ENCODE measurements at places on chromosomes 16 and 17.

DNA sequence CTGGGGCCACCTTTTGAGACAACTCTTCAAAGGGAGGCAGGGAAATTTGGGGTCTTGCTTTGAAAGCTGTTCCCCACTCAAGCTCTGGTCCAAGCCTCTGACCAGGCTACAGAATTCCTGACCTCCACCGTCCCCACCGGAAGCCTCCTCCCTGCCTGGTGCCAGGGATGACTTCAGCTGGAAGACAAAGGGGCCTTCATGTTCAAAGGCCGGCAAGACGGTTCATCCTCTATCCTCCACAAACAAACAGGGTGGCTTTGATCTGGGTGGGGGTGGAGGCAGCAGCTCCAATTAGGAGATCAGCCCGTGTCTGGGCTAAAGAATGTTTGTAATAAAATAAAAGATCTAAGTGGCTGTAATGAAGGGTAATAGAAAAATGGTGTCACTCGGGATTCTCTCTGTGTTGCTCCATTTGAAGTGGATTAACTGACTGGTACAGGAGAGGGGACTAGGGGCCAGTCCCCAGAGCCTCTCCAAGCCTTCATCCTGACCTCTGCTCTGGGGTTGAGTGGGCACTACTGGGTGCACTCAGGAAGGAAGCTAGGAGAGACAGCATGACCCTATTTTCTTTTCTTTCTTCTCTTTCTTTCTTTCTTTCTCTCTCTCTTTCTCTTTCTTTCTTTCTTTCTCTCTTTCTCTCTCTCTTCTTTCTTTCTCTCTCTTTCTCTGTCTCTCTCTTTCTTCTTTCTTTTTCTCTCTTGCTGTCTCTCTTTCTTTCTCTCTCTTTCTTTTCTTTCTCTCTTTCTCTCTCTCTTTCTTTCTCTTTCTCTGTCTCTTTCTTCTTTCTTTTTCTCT lies 27.5 kb upstream of the NKD1 start:
- DNase-seq, result no peak

- no peak for DNase-seq
Observed at GRCh38 chr16:57522960-57523359, 13.4 kb downstream of the CCDC102A start.

DNA sequence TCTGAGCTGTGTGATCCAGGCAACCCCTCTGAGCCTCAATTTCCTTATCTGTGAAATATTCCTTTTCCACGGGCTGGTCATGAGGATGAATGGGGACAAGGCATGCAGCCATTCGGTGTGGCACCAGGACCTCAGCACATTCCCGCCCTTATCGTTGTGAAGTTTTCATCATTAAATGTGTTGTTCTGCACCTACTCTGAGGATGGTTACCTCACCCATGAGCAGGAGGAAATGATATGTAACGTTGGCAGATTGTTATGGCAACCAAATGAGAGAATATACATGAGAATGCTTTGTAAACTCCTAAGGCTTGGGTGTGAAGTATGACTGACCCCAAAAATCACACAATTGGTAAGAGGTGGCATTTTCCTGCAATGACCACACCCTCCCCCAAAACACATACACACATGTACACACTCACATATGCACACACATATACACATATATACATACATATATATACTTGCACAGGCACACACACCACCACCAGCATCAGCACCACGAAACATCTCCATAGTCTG lies 39.5 kb downstream of the SMARCE1 start:
- DNase-seq, result no peak

DNA sequence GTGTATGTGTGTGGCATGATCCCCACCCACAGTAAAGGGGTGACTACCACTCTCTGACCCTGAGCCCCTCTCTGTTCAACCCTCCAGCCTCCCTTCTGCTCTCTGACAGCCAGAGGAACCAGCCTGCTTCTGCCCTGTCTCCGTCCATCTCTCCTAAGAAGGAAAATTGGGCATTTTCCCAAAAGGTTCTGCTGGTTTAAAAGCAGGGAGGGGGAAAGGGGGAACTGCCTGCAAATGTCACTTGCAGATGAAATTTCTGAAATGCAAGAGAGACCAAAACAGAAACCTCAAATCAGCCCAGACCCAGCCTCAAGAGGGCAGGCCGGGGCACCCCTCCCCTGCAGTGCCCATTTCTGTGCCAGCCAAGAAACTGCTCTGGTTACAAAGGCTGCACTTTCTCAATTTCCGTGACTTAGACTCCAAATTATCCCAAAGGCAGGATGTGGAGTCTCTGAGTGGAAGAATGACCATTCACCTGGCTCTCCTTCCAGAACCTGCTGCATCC lies 197.9 kb downstream of the RBFOX3 start:
- no peak for DNase-seq

DNA sequence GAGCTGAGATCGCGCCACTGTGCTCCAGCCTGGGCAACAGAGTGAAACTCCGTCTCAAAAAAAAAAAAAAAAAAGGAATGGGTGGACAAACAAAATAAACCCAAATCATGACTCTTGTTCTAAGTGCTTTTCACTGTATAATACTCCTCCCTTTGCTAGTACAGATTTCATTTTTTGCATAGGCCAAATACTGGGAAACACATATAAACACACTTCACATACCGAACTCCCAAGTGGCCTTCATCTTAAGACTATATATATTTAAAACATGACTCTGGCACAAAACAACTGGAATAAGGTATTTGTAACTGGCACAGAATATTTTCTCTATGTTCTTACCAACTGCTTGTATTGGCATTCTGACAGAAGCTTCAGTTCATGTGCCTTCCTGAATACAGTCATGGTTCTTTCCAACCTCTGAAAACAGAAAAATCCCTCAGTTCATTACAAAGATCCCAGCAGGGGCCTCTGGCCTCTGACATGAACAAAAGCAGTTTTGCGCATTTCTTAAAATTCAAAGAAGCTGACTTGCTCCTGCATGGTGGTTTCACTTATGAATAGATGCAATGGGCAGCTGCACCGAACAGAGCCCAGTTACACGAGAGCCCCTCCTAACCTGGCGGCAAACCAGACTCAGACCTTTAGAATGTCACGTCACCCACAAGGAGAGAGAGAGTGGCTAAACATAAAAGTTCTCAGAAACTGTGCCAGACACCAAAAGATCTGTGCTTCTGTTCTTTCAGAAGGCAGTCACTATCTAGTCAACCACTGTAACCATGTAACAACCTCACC lies 19.1 kb upstream of the COPRS start:
- DNase-seq, result peak; percentile 49

- DNase-seq, result peak; percentile 63
Observed at GRCh38 chr16:81238296-81239011, at the start of gene BCO1. Gene BCO1 (plus strand): TSS chr16:81238689. CDS start chr16:81238909, 220 bp downstream.

All from non-pigmented ciliary epithelial cell (primary cell).